ENCODE measurements at places on chromosomes 4 and X.
A peak's percentile ranks its signal among the peaks of the same experiment; 100 is the strongest.

GRCh38 chr4:20096911-20097310 is 154.8 kb upstream of the SLIT2 start:
- no peak for DNase-seq

GRCh38 chr4:48270951-48271473 is 1.4 kb upstream of the TEC start:
- peak; percentile 20 for DNase-seq

- no peak for DNase-seq
Observed at GRCh38 chr4:185794637-185795036, 17.4 kb downstream of the SORBS2 start.

GRCh38 chrX:149910178-149910695 is 19.1 kb upstream of the HSFX4 start:
- DNase-seq: no peak

- no peak for DNase-seq
Observed at GRCh38 chrX:153778181-153778580, 2.7 kb upstream of the SRPK3 start.

- no peak for DNase-seq
Observed at GRCh38 chr4:98290511-98290910, 29.3 kb downstream of the RAP1GDS1 start.
